Liver (tissue), 10 donors: ENCODE measurements at places on chromosomes 6 and 20.

GRCh38 chr20:49030954-49031619 lies 15.0 kb upstream of the CSE1L start:
- H3K4me3 ChIP-seq: no peak overlapping the region
- H3K27me3 ChIP-seq: no peaks in the 10 kb centered on the region
- H3K27ac ChIP-seq: no peak overlapping the region
- no peaks in the 10 kb centered on the region for H3K4me1 ChIP-seq

DNA sequence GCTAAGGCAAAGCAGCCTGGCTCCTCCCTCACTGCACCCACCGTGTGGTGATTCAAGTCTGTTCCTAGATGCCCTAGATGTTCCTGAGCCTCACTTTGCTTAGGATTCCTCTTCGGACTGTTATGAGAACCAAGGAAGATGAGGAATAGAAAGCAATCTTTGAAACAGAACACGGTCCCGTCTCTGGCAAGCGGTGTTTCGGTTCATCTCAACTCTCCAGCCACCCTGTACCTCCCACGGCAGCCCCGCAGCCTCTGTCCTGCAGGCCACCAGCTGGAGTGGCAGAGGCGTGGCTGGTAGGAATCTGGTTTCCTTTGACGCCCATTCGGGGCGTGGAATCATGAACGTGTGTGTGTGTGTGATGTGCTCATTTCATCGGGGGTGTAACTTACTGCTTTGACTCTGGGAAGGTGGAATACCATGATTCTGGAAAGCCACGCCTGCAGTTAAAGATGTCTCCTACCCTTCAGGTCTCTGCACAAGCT lies 21.3 kb downstream of the PDE10A start:
- DNase-seq: no peak
- no peaks in the 10 kb centered on the region for H3K4me1 ChIP-seq
- H3K27me3 ChIP-seq: no peaks in the 10 kb centered on the region

DNA sequence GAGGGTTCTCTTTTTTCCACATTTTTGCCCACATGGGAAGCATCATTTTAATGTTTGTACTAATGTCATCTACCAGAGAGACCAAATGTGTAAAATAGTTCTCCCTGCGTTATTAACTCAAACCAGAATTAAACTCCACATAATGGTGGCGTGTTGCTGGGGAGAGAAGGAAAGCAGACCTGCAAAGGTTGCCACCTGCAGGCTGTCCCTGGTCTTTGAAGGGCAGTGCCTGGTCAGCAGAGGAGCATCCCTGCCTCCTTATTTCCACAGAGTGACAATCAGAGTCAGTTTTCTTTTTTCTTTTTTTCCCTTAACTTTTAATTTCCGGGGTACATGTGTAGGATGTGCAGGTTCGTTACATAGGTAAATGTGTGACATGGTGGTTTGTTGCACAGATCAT lies 214.5 kb downstream of the TBX18 start:
- H3K36me3 ChIP-seq: no peaks in the 10 kb centered on the region
- no peak overlapping the region for H3K4me3 ChIP-seq
- DNase-seq: no peak
- no peaks in the 10 kb centered on the region for H3K27me3 ChIP-seq

DNA sequence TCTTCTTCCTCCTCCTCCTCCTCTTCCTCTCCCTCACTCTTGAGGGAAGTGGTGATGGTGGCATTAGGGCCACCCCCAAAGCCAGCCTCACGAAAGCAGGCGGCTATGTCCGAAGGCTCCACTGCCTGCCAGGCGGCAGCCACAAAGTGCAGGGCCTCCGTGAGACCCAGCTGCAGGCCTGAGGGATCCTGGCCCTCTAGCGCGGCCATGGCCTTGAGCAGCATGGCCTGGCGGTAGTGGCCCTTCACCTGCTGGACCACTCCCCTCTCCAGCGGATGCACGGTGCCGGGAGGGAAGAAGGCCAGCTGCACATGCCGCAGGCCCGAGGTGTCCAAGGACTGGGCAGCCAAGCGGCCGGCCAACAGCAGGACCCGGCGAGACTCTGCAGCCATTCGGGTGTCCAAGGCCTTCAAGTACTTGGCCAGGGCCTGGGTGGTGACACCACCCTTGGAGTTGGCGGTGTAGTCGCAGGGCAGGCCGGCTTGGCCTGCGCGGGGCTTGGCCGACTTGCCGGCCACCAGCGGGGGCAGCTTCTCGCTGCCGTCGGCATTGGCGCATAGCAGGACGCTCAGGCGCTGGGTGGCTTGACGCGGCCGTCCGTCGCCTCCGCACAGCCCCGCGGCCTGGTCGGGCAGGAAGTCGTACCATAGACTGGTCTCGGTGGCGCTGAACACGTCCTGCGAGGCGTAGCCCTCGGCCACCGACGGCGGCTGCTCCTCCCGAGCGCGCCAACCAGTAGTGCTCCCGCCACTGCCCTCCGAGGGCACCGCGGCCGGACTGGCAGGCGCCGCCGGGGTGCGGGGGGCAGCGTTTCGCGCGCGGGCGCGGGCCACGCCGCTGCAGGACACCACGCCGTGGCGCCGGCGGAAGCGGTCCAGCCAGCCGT lies 1.1 kb downstream of the CENPB start:
- H3K36me3 ChIP-seq: no peaks in the 10 kb centered on the region
- DNase-seq: no peak

DNA sequence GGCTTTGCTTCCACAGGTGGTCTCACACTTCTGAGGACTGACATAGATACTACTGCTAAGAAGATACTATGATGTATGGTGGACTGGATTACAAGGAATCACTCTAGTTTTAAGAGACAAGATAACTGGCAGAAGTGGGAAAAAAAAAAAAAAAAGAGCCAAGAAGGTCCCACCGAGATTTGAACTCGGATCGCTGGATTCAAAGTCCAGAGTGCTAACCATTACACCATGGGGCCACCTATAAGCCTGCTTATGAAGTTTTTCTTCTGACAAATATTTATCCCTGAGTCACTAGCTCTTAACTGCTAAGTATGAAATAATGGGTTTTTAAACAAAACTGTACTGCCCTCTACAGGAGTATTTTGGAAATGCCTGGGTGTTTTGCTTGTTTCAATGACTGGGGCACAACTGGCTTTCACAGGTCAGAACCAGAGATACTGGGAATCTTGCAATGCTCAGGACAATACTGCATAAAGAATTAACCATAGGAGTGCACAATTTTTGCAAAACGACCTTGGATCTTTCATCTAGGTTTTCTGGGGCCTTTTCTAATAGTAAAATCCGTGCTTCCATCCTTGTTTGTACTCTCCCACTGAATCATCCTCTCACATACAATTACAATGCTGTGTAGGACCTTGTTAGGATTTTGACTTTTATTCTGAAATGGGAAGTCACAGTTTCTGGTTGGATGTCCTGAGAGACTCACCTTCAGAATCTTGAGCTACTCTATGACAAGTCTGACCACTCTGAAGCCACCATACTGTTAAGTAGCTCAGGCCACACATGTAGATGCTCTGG lies 116.3 kb downstream of the OR2B2 start:
- H3K27ac ChIP-seq: no peak overlapping the region
- H3K27me3 ChIP-seq: no peaks in the 10 kb centered on the region
- H3K4me3 ChIP-seq: no peak overlapping the region
- no peaks in the 10 kb centered on the region for H3K36me3 ChIP-seq

DNA sequence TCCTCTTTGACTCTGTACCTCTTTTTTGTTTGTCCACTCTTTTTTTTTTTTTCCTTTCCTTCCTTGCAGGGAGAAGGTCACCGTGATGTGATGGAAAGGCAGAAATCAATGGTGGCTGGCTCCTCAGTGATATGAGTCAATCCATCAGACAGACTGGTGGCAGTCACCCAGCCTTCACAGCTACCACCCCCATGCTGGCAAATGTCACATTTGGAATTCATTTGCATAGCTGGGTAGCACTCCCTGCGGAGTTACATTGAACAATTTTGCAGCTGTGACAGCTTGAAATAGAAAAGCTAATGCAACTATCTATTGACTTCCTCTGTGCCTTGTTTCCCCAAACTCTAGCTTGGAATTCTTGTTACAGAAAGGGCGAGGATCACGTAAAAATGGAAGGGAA lies 668.4 kb downstream of the C6orf118 start:
- no peak for DNase-seq
- no peak overlapping the region for H3K4me3 ChIP-seq
- no peaks in the 10 kb centered on the region for H3K4me1 ChIP-seq
- no peak overlapping the region for H3K27ac ChIP-seq
- H3K36me3 ChIP-seq: no peaks in the 10 kb centered on the region
- H3K27me3 ChIP-seq: no peaks in the 10 kb centered on the region

DNA sequence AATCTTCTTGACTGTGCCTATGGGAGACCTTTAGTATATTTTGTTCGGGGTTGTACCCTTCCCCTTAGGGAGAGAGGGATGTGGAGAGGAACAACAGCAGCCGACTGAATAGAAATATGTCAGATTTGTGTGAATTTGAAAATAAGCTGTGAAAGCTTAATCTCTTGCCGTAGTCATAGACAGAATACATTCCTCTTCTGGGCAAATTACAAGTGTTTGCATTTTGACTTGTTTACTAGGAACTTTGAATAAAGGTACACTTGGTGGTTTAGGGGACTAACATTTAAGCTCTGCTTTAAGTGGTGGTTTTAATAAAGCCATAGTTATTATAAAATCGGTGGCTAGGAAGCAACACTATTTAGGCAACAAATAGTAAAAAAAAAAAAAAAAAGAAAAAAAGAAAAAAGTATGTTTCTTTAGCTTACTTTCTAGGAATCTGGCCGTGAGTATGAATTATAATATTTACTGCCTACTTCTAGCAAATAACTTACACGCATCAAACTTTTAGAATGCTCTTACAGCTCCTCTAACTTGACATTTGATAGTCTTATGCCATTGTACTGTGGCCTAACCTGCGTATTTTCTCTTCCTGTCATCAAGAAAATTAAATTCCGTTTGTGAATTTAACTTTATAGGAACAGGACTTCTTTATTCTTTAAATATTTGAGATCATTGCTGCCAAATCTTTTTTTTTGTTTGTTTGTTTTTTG lies 65.1 kb downstream of the ZBTB2 start:
- peak overlapping the region; percentile 62 for H3K4me3 ChIP-seq
- H3K27me3 ChIP-seq: no peaks in the 10 kb centered on the region
- peak overlapping the region; percentile 41 for H3K27ac ChIP-seq

DNA sequence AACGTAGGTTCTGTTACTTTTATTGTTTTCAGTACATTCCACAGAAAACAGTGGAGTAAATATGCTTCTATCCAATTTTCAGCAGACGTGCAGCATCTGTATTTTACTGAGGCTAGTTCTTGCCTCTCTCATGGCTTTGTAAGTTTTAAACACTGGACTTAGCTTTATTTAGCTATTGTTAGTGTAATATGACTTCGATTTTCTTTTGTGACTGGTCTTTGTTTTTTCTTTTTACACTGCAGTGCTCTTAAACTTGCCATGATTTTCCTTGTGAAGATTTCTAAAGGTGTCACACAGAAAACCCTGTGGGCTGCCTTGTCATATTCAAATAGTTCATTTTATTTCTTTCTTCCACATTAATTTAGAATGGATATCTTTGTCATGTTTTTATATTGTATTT lies 1234.9 kb upstream of the CITED2 start:
- H3K27ac ChIP-seq: no peak overlapping the region
- no peaks in the 10 kb centered on the region for H3K36me3 ChIP-seq
- DNase-seq: no peak
- H3K27me3 ChIP-seq: no peaks in the 10 kb centered on the region
- H3K4me3 ChIP-seq: no peak overlapping the region

GRCh38 chr6:156013155-156013554 lies 557.5 kb upstream of the NOX3 start:
- H3K4me3 ChIP-seq: no peak overlapping the region
- H3K27ac ChIP-seq: no peak overlapping the region
- H3K4me1 ChIP-seq: no peaks in the 10 kb centered on the region
- H3K36me3 ChIP-seq: no peaks in the 10 kb centered on the region
- DNase-seq: no peak
- no peaks in the 10 kb centered on the region for H3K27me3 ChIP-seq

- DNase-seq: no peak
- peaks cover 14% of the 10 kb centered on the region for H3K36me3 ChIP-seq
- no peak overlapping the region for H3K4me3 ChIP-seq
- no peak overlapping the region for H3K27ac ChIP-seq
- H3K27me3 ChIP-seq: no peaks in the 10 kb centered on the region
Observed at GRCh38 chr20:3250091-3250504, 11.1 kb upstream of the SLC4A11 start.

DNA sequence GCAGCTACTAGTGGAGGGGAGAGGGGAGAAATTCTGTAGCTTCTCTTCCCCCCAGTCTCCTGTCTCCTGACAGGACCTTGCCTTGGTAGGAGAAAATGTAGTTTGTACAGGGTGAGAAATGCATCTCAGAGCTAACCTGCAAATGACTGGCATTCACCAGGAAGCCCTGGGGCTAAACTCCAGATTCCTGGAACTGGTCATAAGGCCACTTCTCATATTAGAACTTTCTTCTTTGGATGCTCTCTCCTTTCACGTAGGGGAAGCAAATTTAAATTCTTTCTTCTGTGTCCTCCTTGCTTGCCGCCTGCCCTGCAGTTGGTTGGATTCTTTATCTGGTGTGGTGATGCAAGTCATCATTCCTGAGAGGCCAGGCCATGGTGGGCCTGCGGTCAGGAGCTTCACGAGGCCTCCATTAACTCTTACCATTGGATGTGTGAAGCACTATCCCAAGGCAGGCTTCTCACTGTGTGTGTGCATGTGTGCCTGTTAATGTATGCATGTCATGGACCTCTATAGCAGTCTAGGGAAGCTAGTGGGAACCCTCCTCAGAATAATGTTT lies 182.0 kb downstream of the PHF3 start:
- no peaks in the 10 kb centered on the region for H3K27me3 ChIP-seq
- no peak for DNase-seq
- H3K27ac ChIP-seq: no peak overlapping the region
- H3K36me3 ChIP-seq: no peaks in the 10 kb centered on the region
- H3K4me3 ChIP-seq: no peak overlapping the region

DNA sequence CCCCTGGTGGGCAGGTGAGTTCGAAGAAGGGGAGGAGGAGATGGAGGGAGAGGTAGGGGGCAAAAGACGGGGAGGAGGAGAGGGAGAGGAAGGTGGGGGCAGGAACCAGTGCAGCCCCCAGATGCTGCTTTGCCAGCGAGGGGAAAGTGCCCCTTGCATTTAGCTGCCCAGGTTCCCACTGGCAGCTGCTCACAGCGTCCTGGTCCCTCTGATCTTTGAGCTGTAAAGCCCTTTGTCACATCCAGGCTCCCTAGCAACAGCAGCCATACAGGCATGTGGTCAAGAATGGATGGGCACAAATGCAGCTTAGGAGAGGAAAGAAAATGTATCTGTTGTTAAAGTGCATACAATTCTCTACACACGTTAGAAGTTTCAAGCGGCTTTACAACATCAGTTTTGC lies 160.9 kb downstream of the CD83 start:
- no peak overlapping the region for H3K27ac ChIP-seq
- DNase-seq: no peak
- H3K4me3 ChIP-seq: no peak overlapping the region
- H3K4me1 ChIP-seq: peaks cover 6% of the 10 kb centered on the region
- no peaks in the 10 kb centered on the region for H3K36me3 ChIP-seq
- H3K27me3 ChIP-seq: no peaks in the 10 kb centered on the region

DNA sequence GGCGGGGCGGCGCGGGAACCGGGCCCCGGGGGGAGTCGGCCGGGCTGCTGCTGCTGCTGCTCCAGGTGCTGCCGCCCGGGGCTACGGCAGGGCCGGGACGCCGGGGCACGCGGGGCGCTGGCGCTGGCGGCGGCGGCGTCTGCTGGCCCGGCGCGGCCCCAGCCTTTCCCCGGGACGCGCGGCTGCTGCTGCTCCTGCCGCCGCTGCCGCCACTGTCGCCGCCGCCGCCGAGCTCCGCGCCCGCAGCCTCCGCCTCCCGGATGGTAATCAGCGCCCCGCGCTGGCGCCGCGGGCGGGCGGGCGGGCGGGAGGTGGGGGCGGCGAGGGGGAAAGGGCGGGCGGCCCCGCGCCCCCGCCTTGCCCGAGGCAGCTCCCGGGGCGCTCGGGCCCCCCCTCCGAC lies 306 bp downstream of the EBF4 start:
- DNase-seq: no peak
- H3K27me3 ChIP-seq: peaks cover 11% of the 10 kb centered on the region
- H3K36me3 ChIP-seq: no peaks in the 10 kb centered on the region
